ENCODE measurements at places on chromosomes 4 and X.

DNA sequence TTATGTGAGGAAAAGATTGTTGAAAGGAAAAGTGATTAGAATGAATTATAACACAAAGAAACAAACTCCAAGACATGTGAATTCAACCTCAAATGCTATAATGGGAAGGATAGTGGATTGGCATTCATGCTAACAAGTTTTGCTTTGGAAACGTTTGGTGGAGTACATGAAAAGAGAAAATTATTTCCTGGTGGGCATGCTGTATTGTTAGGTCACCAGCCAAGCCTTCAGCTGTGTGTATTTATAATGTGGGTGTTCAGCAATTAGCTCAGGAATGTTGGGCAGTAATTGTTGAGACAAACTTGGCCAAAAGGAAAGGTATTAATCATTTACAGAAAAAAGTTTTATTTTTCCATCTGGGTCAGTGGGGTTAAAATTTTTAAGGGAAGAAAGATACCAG is 198.9 kb upstream of the ARSJ start:
- DNase-seq: no peak

DNA sequence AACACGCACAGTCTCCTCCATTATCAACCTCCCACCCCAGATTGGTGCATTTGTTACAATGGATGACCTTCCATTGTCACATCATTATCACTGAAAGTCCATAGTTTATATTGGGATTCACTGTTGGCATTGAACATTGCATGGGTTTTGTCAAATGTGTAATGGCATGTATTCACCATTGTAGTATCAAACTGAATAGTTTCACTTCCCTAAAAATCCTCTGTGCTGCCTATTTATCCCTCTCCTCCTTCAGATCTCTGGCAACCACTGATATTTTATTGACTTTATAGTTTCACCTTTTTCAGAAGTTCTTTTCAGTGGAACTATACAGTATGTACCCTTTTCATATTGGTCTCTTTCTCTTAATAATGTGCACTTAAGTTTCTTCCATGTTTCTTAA is 1565.4 kb downstream of the PCDH18 start:
- DNase-seq: no peak

GRCh38 chr4:153710681-153711080 is 26.6 kb downstream of the TLR2 start:
- DNase-seq: no peak

DNA sequence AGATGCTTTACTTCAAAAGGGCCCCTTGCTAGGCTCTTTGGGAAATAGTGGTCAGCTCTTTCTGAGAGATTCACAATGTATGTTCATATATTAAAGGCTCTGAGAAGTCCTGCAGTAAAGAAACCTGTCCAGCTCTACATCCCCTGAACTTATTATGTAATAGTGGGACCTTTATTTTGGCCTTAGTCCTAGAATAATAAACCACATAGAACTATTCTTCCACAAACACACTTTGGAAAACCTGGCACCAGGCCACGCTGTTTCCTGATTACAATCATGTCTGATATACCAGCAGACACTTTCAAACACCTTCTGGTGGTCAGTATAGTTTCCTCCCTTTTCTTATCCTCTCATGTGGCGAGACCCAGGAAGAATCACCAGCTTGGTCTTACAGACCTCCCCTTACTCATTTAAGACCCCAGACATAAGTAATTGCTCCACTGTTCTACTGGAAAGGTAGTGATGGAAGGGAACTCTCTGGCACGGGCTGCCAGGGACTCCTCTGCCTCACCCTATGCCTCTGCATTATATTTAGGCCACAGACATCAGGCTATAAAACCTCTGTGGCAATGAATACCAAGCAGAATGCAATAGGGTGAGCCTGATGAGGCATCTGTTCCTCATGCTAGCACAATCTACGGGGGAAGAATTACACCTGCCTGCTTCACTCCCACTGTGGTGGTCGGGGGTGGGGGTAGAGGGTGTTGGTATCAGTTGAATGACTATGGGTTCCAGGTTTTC is 5.7 kb upstream of the PPEF1 start:
- DNase-seq: no peak

GRCh38 chrX:50436797-50437196 is 33.8 kb downstream of the DGKK start:
- no peak for DNase-seq

DNA sequence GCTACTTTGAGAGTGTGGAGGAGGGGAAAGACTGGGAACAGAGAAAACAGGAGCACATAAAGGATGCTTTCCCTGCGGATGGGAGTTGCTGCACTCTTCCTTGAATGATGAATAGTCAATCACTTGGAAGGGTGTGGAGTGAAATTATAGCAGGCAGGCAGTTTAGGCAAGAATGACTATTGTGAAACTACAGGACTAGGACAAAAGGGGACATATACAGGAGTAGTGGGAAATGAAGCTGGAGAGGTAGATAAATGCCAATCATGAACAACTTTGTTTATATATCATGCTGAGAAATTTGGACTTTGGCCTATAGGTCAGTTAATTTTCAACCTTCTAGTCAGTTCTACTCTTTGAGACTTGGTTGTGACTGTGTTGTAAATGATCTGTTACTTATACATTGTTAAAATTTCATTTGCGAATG is 76.9 kb downstream of the PAQR3 start:
- DNase-seq: no peak

DNA sequence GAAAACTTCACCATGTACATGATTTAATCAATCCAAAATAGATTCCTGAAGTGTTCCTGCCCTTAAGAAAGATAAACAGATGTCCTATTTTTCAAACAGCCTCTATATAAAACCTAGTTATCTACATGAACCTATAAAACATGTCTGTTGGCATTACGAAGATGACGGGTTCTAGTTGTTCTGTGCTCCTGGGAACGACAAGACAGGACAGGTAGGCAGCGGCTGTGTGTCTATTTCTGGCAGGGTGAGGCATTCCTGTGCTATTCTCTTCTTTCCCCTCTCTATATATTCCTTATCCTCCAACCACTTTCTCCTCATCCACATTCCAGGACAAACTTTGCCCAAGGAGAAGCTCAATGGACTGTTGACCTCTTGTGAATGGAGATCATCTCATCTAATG is 6.1 kb downstream of the FAT1 start:
- no peak for DNase-seq

DNA sequence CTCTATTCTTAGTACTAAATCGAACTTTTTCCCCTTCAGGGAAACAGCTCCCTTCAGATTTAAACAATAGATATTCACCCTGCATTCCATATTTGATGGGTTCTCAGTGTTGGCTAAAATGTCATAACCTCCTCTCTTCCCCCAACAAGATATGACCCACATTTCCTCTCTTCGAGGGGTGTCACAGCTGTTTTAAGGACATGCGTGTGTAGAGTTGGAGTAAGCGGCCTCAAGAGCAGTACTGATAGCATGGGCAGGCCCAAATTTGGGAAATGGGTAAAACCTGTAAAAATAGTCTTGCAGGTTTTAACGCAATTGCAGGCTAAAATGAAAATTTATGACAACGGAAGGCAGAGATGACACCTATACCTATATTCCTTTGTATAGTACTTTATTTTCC is 28.7 kb downstream of the SAT1 start:
- no peak for DNase-seq

GRCh38 chr4:35824231-35824630 is 420.1 kb downstream of the ARAP2 start:
- no peak for DNase-seq

Measured in activated CD4-positive, alpha-beta T cell treated with anti-CD3 and anti-CD28 coated beads, Interleukin-2, amount 10 ng/mL, durations not matched to agents 7 days and 5 days (primary cell).